ENCODE measurements at places on chromosomes 2 and 18. TPM values are rescaled to one million over a fixed set of nuclear protein-coding genes. Genes with fewer than 3 reads are reported as not detected.
A peak's percentile ranks its signal among the peaks of the same experiment; 100 is the strongest.

Gene ABCG5
- total RNA-seq: not detected

GRCh38 chr2:134593519-134593918 lies 125.3 kb downstream of the TMEM163 start:
- DNase-seq: no peak

GRCh38 chr2:239465017-239466001 lies 64.5 kb upstream of the HDAC4 start:
- peak; percentile 84 for DNase-seq

- DNase-seq: no peak
Measured at GRCh38 chr2:8312861-8313830, 368.7 kb upstream of the ID2 start.

- peak; percentile 28 for DNase-seq
Measured at GRCh38 chr2:157785200-157785599, 90.9 kb downstream of the ACVR1 start.

Gene UBR3
- 52.1 TPM for total RNA-seq

Gene OSR1
- total RNA-seq: 2.1 TPM

GRCh38 chr2:204452464-204453023 lies 92.7 kb upstream of the PARD3B start:
- peak; percentile 58 for DNase-seq

GRCh38 chr2:171412571-171413175 lies 21.1 kb downstream of the METTL8 start:
- DNase-seq: no peak

DNA sequence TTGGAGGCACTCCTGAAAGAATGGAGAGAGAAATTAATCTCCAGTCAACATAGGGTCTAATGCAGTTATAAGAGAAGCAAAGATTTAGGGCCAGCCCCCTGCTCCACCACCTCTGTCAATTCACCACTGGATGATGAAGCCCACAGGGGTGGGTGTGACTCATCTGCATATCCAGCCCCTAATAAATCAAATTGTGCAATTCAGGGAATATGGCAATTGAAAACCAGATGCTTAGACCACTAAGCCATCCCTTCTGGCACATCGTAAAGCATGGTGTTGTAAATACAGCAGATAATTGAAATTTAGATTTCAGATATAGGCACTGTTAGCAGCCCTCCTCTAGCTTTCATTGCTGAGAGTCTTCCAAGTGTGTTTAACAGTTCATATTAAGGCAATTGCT lies 541.4 kb downstream of the PARD3B start:
- DNase-seq: no peak

DNA sequence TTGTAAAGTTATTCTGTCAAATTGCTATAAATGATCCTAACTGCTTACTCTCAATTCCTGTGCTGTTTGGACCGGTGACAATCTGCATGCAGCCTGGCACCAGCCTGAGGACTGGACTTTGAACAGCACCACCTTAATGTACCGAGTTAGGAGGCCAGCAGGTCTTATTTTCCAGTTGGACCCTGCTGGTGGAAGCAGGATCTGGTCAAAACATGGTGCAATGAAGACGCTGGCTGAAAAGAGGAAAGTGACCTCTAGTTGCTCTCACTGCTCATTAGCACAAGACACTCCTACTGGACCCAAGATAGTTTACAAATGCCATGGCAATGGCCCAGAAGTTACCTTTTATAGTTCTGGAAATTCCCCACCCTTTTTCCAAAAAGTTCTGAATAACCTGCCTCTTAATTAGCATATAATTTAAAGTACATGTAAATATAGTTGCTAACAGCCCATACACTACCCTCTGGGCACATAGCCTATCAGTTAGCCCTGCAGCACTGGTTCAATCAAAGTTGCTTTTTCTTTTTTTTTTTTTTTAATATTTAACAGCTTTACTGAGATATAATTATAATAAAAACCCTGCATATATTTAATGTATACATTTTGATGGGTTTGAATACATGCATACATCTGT lies 35.8 kb downstream of the RBKS start:
- DNase-seq: peak; percentile 30

Gene CYRIA
- 4.4 TPM for total RNA-seq

DNA sequence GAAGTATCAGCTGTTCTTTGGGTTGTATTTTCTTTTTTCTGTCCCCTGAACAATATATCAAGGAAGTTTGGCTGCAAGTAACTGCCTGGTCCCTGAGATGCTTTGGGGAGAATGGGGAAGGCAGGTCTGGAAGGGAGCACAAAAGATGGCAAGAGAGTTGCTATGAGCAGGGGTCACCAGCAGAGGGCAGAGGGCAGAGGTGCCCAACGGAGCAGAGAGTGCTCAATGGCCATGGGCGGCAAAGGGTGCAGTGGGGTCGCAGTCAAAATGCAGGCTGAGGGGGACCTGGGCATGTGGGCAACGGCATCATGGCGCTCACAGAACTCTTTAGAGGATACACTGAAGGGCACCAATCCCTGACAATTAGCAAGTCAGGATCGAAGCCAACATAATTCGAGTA lies 107.7 kb upstream of the ATP8B1 start:
- DNase-seq: no peak

DNA sequence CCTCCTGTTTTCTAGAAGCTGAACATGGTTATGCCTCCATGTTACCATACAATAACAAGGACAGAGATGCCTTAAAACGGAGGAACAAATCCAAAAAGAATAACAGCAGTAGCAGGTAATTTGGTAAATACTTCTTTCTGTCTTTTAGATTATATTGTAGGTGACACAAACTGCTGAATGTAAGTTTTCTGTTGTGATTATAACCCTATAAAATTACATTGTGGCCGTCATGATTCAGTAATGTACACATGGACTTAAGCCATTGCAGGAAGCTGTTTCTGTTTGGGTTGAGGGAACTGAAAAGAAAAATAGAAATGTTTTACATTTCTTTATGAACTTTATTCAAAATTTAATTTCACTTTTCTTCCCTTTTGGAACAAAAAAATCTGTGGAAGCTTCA lies 1.2 kb downstream of the MXD1 start:
- no peak for DNase-seq

Gene BMPR2
- 26.7 TPM for total RNA-seq

DNA sequence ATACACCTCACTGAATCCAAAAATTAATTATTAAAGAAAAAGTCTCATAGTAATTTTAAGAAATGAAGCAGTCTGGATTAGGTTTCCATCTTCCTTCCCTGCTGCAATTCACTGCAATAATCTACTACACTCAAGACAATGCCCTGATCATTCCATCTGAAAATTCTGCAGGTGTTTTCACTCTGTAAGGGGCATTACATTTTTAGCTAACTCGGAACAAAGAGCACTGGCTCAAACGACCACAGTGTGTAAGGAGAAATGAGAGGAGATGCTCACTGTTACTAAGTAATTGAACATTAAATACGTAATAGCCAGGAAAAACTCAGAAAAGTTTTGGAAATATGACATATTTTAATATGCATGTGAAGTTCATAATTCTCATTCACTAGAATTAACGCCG lies 1.3 kb downstream of the B4GALT6 start:
- no peak for DNase-seq

DNA sequence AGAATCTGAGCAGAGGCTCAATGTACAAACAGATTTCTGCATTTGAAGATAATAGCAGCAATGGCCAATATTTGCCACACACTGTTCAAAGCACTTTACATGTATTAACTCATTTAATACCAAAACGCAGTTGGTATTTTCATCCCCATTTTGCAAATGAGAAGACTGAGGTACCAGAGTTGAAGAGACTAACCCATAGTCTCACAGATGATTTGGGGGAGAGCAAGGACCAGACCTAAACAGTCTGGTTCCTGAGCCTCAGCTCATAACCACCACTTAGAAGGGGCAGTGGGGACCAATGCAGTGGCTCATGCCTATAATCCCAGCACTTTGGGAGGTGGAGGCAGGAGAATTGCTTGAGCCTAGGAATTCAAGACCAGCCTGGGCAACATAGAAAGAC lies 18.1 kb upstream of the AGFG1 start:
- DNase-seq: no peak

Gene METTL5
- total RNA-seq: 28.3 TPM

DNA sequence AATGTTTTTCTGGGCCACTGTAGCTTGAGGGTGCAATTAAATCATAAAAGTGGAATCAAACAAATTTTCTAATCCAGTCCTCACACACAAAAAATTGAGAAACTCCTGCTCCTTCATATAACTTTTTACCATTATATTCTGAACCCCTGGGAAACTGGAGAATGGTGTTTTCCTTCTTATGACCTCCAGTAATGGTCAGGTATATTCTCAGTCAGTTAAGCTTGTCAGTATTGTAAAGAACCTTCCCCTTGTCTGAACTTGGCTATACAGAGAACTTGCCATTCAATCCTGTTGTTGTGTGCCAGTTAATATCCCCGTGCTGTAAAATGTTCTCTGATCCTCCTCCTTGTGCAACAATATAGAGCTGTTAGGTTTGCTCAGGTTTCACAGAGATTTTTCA lies 39.5 kb downstream of the ZNF804A start:
- DNase-seq: no peak

DNA sequence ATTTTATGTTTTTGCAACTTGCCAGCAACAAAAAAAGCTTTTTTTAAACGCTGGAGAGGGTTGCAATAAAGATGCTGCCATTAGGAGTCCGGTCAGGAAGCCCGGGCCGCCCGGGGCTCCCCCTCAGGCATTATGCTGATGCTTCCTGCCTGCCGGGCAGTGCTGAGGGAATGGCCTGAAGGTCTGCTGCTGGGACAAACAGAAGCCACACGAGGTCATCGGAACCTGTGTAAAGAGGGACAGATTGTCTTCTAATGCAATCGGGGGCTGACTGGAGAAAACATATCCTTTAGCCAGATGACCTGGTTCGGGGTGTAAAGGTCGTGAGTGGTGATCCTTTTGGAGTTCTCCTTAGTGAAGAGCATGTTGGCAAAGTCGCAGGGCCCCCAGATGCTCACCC lies 2.3 kb downstream of the IMPA2 start:
- peak; percentile 57 for DNase-seq

DNA sequence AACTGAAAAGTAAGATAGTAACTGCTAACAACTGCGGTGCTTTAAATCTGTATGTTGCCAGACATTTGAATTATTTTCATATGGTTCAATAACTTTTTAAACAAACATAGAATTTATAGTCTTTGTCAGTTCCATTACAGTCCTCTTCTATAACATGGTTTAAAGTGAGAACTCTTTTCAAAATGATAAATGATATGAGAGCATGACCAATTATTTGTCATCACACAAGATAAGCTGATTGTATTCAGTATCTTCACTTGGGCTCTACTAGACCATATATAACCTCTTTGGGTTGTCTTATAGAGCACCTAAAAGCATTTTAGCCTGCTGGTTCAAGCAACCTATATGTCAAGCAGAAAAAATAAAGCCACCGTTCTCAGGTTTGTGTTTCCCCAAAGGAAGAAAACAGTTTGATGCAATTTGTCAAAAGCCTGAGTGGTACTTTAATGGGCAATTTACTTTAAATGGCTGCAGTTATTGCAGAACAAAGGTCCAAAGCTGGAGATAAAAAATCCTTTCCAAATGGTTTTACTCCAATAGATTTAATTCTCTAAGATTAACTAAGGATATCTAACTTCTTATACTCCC lies 298.4 kb downstream of the FSIP2 start:
- no peak for DNase-seq

GRCh38 chr18:42412281-42412680 lies 457.2 kb downstream of the PIK3C3 start:
- no peak for DNase-seq

DNA sequence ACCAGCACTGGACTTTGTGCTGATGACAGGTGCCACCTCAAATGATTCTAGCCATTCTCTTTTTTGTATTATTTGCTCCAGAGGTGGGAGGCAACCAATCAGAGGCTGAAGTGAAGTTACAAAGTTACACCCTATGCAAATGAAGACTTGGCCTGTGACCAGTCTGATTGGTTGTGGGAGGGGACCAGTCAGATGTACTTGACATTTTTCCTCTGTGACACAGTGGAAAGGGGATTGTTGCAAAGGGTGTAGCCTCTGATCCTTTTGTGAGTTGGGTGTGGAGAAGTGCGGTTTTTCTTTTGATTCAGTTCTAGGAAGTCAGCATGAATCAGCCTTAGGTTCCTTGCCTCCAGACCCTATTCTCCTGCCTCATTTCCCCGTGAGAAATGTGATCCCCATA lies 244.0 kb downstream of the ARL6IP6 start:
- DNase-seq: no peak

DNA sequence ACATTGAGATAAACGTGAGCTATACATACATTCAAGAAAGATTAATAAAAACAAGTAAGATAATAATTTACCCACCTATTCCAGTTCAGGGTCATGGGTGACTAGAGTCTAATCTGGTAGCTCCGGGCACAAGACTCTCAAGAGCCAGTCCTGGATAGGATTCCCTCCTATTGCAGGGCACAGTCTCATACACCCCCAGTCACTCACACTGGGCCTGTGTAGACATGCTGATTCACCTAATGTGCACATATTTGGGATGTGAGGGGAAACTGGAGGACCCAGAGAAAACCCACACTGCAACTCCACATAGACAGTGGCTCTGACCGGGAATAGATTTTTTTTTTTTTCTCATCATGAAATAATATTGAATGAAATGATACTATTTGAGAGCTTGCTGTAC lies 81.5 kb upstream of the THUMPD2 start:
- DNase-seq: no peak

Gene SULT1C2
- 25.7 TPM for total RNA-seq

- DNase-seq: no peak
Measured at GRCh38 chr2:224870341-224870740, 154.2 kb upstream of the CCDC195 start.

Gene DLGAP1
- 0.52 TPM for total RNA-seq

- DNase-seq: no peak
Measured at GRCh38 chr2:33265584-33266338, 210.7 kb upstream of the RASGRP3 start.

Gene OTX1
- total RNA-seq: not detected

- DNase-seq: no peak
Measured at GRCh38 chr2:230877759-230878598, 13.2 kb downstream of the ITM2C start.

Gene REG3G
- 171 TPM for total RNA-seq

- DNase-seq: no peak
Measured at GRCh38 chr2:235868224-235868623, 300.0 kb downstream of the GBX2 start.

DNA sequence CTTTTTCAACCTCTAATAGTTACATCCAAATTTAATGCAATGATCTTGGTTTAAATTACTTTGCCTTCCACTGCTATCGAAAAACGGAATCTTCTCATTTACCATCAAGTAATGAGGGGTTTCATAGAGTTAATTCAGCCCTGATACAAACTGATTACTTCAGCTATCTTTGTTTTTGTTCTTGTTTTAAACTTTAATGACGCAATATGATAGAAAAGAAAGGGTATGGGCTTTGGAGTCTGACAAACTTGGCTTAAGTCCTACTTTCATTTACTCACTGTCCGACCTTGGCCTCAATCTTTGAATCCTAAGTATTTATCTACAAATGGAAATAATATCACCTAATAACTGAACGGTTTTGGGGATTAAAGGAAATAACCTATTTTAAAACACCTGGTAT lies 16.1 kb downstream of the ADAM17 start:
- no peak for DNase-seq

Gene AQP12A
- total RNA-seq: 29.6 TPM
